DMS79 treated with DMSO at 0.1 percent for 48 hours (cell line): ENCODE measurements at places on chromosomes 13 and 19.
A peak's percentile ranks its signal among the peaks of the same experiment; 100 is the strongest.

DNA sequence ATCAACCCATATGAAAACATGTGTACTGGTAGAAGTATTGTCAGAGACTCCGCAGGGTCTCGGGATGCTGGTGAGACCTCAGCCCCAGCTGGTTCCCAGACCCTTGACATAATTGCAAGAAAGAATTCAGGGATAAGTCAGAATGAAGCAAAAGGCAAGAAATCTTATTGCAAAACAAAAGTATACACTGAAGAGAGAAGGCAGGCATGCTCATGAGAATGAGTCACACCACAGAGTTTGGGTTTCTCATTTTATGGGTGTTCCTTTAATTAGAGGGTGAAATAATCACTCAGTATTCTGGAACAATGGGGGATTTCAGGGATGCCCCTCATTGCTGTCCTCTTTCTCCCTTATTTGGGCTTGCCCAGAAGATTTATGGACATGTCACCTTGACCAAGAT is 1423.8 kb upstream of the MIR17HG start:
- DNase-seq: no peak

GRCh38 chr19:14440049-14440448 is 6.9 kb downstream of the PKN1 start:
- no peak for DNase-seq

GRCh38 chr13:72397265-72397664 is 330.2 kb downstream of the MZT1 start:
- DNase-seq: no peak

- no peak for DNase-seq
Observed at GRCh38 chr13:70469077-70469476, 360.8 kb upstream of the KLHL1 start.

GRCh38 chr19:54882758-54883157 is 8.7 kb downstream of the FCAR start:
- DNase-seq: no peak

DNA sequence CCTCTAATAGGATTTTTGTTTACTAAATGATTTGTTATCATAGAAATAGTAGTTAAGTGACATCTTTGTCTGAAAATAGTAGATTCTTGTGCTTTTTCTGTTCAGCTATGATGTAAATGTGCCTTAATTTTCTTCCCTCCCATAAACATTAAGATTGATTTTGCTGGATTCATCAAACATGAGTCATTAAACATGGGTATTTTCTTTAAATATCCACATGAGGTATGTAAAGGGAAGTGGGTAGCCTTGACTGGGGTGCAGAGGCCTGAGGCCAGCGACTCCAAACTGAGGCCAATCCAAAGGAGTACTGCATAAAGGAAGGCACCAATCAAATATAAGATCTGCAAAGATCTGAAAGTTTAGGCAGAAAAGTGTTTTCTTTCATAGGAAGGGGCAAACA is 3.7 kb downstream of the ZNF136 start:
- DNase-seq: no peak

DNA sequence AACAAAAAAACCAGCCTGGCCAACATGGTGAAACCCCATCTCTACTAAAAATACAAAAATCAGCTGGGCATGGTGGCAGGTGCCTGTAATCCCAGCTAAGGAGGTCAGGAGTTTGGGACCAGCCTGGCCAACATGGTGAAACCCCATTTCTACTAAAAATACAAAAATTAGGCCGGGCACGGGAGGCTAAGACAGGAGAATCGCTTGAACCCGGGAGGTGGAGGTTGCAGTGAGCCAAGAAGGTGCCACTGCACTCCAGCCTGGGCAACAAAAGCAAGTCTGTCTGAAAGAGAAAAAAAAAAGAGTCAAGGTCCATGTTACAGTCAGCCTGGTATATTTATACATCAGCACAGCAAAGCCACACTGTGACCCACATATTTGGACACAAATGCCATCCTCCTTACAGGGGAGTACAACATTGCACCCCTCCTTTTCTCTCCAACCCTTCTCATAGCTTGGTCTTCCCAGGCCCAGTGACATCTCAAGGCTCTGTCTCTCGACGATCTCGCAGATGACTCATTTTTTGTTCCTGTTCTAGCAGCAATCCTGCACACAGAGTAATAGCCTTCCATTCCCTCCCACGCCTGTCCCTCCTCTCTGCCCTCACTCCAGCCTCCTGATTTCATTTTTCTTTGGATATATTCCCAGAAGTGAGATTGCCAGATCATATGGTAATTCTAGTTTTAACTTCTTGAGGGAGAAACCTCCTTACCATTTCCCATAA is 21.0 kb upstream of the DPP9 start:
- DNase-seq: no peak

- no peak for DNase-seq
Observed at GRCh38 chr19:43315851-43316250, 37.6 kb upstream of the CD177 start.

DNA sequence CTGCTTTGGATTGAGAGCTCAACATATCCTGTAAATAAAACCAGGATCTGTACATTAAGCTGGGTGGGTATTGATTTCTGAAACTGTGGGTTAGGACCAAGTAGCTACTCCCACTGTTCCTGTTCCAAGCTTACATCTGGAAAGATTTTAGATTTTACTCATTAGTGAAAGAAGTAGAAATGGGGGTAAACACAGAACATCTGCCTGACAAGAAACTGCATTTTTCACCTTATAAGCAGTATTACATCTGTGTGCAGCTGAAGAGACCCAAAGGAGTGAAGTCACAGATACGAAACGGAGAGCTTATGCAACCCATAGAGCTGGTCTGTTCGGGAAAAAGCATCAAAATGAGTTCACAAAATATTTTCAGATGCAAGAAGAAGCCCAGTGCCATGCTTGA is 235.2 kb downstream of the SLITRK5 start:
- no peak for DNase-seq

DNA sequence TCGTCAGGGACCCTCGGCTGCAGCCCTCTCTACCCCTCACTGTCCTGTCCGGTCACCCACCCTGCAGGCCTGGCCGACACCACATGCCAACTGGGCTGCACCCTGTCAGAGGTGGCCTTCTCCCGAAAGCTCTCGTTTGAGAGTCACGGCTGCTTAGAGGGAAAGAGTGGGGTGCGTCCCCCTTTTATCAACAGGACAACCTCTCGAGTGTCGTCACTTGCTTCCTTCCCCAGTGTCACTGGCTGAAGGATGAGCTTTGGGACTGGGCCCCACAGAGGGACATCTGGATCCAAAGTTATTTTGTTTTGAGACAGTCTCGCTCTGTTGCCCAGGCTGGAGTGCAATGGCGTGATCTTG is 28.5 kb downstream of the MAP2K2 start:
- no peak for DNase-seq

GRCh38 chr13:38872693-38873092 is 117.9 kb downstream of the STOML3 start:
- no peak for DNase-seq

GRCh38 chr19:6693681-6694080 is 23.7 kb upstream of the TNFSF14 start:
- no peak for DNase-seq

DNA sequence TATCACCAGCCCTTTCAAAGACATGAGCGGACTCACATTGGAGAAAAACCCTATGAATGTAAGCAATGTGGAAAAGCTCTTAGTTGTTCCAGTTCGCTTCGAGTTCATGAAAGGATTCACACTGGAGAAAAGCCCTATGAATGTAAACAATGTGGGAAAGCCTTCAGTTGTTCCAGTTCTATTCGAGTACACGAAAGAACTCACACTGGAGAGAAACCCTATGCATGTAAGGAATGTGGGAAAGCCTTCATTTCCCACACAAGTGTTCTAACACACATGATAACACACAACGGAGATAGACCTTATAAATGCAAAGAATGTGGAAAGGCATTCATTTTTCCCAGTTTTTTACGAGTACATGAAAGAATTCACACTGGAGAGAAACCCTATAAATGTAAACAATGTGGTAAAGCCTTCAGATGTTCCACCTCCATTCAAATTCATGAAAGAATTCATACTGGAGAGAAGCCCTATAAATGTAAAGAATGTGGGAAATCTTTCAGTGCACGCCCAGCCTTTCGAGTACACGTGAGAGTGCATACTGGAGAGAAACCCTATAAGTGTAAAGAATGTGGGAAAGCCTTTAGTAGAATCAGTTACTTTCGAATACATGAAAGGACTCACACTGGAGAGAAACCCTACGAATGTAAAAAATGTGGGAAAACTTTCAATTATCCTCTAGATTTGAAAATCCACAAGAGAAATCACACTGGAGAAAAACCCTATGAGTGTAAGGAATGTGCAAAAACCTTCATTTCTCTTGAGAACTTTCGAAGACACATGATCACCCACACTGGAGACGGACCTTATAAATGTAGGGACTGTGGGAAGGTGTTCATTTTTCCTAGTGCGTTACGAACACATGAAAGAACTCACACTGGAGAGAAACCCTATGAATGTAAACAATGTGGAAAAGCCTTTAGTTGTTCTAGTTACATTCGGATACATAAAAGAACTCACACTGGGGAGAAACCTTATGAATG is 17.6 kb downstream of the ZNF791 start:
- no peak for DNase-seq

DNA sequence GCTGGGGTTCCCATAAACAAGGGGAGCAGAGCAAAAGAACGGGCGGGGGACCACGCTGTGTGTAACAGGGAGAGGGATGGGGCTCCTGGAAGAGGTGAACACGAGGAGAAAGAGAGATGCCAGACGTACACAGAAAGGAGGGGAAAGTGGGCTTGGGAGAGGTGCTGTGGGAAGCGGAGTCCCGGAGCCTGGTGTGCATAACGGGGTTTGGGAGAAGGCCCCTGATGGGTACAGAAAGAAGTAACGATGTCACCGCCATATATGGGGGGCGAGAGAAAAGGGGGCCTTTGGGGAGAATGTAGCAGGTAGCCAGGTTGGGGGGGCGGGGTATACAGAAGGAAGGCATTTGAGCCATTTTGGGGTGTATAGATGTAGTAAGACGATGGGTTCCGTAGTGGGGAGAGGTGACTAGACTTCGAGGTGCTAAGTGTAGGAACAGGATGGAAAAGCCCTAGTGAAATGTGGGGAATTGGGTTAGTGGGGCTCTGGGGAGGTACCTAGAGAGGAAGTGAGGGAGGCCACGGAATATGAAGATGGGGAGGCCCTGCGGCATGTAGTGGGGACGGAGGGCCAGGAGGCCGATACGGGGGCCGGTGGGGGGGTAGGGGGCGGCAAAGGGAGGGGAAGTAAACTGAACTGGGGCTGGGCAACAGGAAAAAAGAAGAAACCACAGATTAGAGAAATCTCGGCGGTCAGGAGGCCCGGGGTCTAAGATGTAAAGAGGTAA is 787 bp downstream of the ZNF580 start:
- peak; percentile 14 for DNase-seq

- DNase-seq: no peak
Observed at GRCh38 chr13:82657471-82657870, 1224.8 kb downstream of the SLITRK1 start.

GRCh38 chr19:30694156-30694755 is 322.1 kb downstream of the ZNF536 start:
- DNase-seq: no peak

DNA sequence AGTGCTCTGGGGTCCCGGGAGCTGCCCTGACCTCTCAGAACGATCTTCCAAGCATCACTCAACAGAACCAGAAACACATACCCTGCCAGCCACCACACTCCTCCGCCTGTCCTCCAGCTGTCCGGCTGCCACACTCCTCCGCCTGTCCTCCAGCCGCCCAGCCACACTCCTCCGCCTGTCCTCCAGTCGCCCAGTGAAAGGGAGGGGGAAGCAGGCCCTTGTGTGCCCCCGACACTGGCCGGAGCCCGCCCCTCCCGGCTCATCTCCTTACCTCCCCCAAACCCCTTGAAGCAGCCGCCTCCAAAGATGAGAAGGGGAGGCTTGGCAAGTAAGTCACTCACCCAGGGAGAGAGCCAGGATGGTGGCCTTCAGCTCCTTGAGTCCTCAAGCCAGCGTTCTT is 40.2 kb downstream of the STK24 start:
- no peak for DNase-seq

DNA sequence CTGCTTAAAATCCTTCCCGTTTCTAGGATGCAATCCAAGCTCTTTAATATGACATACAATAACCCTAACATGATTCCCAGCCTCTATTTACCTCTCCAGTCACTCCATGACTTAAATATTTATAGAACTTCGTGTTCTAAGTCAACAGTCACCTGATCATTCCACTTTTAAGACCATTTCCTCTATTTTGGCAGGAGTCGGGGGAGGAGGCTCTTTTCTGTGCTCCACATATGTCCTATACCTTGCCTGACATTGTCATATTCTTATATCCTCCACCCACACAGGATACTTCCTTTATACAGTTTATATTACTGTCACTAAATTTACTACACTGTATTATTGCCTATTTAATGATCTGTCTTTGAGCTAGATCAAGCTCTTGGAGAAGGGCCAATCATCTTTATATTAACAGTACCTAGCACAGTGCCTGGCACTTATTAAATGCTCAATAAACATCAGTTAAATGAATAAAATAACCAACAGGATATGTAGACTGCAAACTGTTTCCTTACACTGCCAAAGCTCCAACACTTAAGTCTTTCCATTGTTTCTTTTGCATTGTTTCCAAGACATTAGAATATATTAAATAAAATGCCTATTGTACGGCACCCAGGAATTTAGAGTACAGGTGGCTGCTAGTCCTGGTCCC is 2.7 kb downstream of the ARGLU1 start:
- no peak for DNase-seq

- peak; percentile 17 for DNase-seq
Observed at GRCh38 chr19:19399733-19400433, 5.6 kb upstream of the GATAD2A start.

DNA sequence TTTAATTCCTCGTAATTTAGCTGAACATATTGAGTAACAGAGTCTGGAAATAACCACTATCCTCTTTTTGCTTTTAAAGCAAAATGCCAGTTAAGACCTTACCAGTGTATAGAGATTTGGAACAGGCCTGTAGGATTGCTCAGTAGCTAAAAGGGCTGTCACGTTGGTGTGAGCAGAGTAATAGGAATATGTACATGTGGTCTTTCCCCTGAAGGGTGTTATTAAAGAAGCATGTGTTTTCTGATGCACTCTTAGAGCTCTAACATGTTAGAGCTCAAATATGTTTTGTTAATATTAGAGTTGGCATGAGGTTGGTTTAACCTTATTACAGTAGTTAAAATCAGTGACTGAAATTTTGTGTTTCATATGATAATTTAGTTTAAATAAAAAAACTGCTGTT is 172.9 kb downstream of the PDS5B start:
- DNase-seq: no peak

DNA sequence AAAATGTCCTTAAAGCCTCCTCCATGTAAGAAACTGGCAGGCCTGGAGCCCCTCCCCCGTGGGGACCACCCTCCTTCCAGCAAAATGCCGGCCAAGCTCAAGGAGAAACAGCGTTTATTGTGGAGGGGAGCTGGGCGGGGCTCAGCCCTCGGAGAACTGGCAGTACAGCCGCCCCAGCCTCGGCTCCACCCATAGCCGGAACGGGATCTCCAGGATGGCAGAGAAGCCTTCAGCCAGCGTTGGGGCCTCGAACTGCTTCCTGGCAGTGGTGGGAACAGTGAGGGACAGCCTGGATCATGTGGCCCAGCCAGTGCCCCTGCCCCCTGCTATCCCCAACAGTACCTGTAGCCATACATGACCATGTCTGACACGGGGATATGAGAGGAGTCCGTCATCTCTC is 6.3 kb downstream of the PNKP start:
- DNase-seq: no peak
